ENCODE measurements at places on chromosomes 12 and 14.

DNA sequence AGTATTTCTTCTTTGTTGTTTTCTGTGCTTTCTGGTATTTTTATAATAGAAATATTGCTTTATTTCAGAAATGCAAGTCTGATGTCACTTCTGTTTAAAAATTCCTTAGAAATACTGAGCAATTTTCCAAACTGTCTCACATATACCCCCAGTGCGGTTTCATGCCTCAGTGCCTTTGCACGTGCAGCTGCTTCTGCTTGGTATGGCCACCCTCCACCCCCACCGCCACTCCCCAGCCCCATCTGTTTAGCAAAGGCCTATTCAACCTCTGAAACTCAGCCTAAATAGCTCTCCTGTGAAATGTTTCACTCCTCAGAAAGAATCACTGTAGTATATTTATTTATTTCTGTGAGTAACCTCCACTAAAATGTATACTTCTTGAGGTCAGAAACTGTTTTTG is 52.3 kb downstream of the PPM1H start:
- no peak for DNase-seq

DNA sequence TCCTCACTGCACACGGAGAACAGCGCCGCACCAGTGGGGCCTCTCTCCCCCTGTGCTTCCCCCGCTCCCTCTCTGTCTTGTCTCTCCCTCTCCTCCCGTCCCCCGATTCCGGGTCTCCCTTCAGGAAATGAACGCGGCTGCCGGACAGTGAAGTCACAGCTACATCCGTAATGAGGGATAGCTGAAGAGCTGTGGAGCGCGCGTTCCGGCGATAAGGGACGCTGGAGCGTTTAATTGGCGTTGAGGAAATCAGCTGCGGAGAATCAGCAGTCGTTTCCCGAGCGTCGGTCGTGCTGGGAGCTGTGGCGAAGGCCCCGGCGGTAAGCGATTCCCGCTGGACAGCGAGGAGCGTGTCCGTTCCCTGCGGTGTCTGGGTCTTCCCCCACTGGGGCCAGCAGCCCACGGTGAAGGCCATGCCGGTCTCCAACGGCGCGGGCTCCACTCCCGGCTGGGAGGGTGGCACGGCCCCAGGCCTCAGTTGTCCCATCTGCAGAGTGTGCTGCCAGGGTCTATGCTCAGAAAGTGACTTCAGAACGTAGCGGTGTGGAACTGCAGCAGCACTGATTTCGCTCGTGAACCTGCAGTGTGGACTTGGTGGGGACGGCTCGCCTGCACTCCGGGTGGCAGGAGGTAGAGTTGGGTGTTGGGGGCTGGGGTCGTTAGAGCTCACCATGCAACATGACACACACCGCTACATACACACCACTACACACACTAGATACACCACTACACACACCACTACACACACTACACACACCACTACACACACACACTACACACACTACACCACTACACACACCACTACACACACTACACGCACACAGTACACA is 10.9 kb downstream of the NOC4L start:
- DNase-seq = no peak

GRCh38 chr12:41634091-41634490 is 446.0 kb downstream of the PDZRN4 start:
- no peak for DNase-seq

DNA sequence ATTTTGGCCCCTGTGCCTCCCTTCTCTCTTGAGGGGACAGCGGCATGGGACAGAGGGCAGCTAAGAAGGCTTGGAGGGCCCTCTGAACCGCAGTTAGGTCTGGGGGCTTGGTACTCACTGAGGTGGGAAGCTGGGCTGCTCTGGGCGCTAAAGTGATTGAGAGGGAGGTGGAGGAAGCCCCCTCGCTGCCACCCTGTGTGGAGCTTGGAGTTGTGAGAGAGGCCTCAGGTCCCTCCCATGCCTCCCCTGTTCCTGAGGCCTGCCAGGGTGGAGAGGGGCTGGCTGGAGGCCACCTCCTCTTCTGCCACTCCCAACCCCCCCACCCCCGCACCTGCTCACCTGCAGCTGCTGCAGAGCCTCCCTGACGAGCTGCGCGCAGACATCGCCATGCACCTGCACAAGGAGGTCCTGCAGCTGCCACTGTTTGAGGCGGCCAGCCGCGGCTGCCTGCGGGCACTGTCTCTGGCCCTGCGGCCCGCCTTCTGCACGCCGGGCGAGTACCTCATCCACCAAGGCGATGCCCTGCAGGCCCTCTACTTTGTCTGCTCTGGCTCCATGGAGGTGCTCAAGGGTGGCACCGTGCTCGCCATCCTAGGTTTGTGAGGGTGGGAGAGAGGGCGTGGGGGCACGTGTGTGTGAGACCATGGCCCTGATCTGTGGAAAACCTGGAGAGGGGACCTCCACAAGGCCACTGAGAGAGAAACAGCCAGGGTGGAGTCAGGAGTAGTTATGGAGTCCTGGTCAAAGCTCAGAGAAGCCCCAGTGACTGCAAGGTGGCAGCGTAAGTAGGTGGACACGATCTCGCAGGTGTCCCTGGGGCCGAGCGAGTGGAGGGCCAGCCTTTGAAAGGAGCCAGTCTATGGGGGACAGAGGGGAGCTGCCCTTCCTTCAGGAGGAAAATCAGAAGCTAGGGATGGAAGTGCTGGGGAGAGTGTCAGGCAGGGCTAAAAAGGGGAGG is 11.2 kb downstream of the KCNH3 start:
- DNase-seq = no peak

DNA sequence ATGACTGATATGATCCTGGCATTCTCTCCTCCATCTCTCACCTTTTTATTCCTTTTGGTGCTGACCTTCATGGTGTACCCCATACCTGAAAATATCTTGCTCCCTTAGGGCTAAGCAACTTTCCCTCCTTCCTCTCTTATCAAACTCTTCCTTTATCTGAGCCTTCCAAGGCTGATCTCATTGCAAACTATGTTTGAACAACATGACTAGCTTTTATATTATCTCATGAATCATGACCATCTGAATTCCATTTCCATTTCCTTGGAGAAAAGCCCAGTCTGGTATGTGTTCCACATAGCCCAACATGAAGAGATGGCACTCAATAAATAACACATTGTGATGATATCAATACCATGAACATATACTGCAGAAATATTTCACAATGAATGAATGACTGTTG is 111.6 kb downstream of the TSPAN8 start:
- DNase-seq = no peak

- DNase-seq = peak; percentile 72
Measured at GRCh38 chr12:89529738-89530137, 3.9 kb upstream of the POC1B start.

DNA sequence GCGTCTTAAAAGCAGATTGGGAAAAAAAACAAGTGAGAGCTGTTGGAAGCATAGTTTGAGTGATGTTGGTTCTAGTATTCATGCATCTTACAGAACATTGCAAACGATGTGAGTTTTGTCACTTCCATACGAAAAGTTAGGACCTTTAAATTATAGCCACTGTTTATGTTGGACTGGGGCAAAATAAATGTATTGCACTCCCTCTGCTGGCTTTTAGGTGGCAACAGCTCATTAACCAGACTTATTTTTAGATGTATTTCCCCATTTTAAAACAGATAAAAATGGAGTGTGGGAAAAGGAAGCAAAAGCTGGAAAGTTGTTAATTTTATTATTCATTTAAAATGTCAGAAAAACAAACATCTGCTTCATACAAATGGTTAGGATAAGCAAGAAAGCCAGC is 111.9 kb downstream of the LGR5 start:
- no peak for DNase-seq

GRCh38 chr14:76219873-76220272 is 68.2 kb downstream of the GPATCH2L start:
- DNase-seq = no peak

- no peak for DNase-seq
Measured at GRCh38 chr12:122789637-122790036, 15.3 kb downstream of the CCDC62 start.

DNA sequence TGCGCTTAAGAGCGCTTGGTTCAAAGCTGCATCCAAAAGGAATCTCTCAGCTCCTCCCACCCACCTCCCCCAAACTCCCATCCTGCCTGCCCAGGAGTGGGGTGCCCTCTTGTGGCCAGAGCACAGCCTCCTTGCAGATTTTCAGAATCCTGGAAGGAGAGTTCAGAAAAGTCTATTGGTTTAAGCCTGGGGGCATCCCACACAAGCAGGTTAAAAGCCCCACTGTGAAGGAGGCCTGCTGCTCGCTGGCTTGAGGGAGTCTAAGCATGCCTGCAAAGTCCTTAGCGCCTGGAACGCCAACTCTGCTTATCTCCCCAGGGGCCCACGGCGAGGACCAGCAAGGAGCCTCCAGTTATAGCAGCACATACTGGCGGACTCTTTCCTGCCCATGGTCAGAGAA is 297.1 kb downstream of the KSR2 start:
- DNase-seq = no peak

GRCh38 chr12:3055026-3055703 is 22.0 kb upstream of the TSPAN9 start:
- DNase-seq = no peak

DNA sequence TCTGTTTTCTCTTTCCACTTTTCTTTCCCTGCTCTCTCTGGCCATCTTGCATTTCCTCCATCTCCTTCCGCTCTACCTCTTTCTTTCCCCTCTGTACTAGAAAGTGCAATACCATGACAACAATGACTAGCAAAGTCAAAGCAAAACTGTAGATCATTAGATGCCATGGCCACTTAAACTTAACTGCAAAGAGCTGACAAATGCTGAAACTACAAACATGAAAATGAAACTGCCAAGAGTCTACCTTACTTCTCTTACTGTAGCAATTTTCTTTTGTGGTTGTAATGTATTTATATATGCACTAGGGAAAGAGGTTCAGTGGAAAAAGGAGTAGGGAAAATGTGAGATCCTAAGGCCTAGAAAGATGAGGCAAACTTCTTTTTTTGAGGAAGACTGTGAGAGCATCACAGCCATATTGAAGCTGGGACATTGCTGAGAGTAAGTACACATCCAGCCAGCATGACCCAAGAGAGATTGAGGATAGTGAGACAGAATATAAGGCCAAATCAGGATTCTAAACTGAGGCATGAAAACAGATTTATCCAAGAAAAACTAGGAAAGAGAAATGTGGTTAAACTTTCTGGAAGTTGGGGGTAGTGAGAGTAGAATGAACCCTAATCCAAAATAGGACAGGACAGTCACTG is 276.6 kb upstream of the NAV3 start:
- no peak for DNase-seq

GRCh38 chr14:80549141-80549540 is 337.8 kb upstream of the DIO2 start:
- no peak for DNase-seq

DNA sequence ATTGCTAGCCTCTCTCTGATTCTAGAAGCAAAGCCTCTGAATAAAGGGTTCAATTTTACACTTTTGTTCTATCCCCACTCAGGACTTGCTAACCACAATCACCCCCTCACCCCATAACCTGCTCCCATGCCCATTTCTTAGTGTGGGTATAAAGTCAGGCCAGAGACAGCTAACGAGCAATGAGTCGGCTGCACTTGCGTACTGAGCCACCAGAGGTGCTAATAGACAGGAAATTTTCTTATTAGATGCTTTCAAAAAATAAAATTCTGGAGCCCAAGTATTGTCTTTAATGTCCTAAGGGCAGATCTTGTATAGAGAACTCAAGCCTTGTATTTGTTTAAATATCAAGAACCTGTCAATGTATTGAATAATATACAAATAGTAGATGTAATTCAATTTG is 256.9 kb downstream of the SYT1 start:
- DNase-seq = no peak

- DNase-seq = no peak
Measured at GRCh38 chr12:100986595-100987547, 192.3 kb downstream of the ANO4 start.

- no peak for DNase-seq
Measured at GRCh38 chr12:46365951-46366379, 6.6 kb downstream of the SLC38A2 start.

DNA sequence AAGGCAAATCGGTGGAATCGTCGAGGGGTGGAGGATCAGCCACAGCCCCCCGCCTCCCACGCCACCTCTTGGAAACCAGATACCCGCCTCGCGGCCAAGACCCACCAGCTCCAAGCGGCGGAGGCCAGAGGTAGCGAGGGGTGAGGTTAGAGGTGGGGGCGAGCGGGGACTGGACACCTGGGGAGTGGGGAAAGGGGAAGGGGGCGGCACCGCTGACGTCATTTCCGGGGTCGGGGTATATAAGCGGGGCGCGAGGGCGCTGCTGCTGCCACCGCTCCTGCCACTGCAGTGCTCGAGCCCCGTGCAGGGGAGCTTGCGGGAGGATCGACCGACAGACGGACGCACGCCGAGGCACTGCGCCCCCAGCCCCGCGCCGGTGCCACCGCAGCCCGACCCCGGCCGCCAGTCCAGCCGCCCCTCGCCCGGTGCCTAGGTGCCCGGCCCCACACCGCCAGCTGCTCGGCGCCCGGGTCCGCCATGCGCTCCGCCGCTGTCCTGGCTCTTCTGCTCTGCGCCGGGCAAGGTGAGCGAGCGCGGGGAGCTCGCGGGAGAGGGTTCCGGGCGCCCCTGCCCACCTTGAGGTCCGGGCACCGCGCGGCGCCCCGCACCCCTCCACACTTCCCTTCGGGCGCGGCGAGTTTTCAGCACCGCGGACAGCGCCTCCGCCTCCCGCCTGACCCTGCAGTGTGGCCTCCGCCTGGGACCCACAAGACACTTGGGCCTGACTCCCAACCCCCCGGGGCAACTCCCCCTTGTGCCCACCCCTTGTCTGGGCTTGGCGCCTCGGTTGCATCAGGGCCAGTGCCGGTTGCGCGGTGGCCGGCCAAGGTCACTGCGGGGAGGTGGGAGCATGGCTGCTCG is at the start of gene CHGA:
Gene CHGA (plus strand): TSS at position 268 of the 861 bp plus-strand sequence. CDS start 210 bp downstream, at position 478.
- no peak for DNase-seq

- DNase-seq = no peak
Measured at GRCh38 chr12:28987538-28988324, 161.3 kb upstream of the FAR2 start.

- no peak for DNase-seq
Measured at GRCh38 chr14:56333359-56334292, 215.4 kb downstream of the PELI2 start.

DNA sequence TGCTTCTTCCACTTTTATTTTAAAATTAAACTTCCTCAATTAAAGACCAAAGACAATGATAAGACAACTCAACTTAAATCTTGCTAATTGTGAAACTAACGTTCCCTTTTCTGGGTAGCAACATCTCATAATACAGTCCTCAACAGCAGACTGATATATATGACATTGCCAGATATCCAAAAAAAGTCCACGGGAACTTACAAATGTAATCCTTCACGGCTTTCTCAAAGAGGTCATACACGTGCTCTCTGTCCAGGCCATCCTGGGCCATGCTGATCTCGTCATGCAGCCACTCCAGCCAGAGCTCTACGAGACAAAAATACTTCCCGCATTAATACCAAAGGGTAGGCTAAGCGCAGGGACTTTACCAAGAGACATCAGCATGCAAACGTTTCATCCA is 13.3 kb downstream of the SART3 start:
- no peak for DNase-seq

GRCh38 chr12:54033980-54034784 is 1.3 kb downstream of the HOXC5 start:
- no peak for DNase-seq

GRCh38 chr14:20683125-20683890 is 1.1 kb upstream of the RNASE4 start:
- peak; percentile 89 for DNase-seq

GRCh38 chr14:54650959-54651351 is 84.0 kb downstream of the SAMD4A start:
- no peak for DNase-seq

All from CD4-positive, alpha-beta T cell treated with Interferon alpha-2 for 1 hour (primary cell).